ENCODE measurements at places on chromosomes 13 and 19.

- no peak for DNase-seq
Observed at GRCh38 chr13:75181906-75182305, 300.1 kb downstream of the TBC1D4 start.

GRCh38 chr19:48950159-48950558, 4.5 kb upstream of the BAX start:
- no peak for DNase-seq

GRCh38 chr19:38932425-38933179, 1.9 kb downstream of the MRPS12 start:
- DNase-seq, result peak; percentile 62

- DNase-seq, result no peak
Observed at GRCh38 chr19:5166262-5166661, 174.3 kb downstream of the PTPRS start.

- DNase-seq, result no peak
Observed at GRCh38 chr13:100977841-100978240, 303.2 kb upstream of the TMTC4 start.

- peak; percentile 66 for DNase-seq
Observed at GRCh38 chr19:19185853-19186740, 5.9 kb downstream of the BORCS8 start.

- DNase-seq, result peak; percentile 28
Observed at GRCh38 chr13:51902776-51903175, 41.0 kb downstream of the CCDC70 start.

- no peak for DNase-seq
Observed at GRCh38 chr13:97219226-97219625, 2.9 kb upstream of the MBNL2 start.

DNA sequence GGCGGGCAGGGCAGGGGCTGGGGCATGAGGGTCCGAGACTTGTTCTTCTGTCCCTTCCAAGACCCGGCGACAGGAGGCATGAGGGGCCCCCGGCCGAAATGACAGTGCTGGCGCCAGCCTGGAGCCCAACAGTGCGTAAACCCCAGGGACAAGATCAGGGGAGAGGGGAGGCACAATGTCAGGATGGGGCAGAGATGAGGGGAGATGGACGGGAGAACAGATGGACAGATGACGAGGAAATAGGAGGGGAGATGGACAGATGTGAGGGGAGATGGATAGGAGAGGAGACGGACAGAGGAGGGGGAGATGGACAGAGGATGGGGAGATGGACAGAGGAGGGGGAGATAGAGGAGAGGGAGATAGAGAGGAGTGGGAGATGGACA, 518 bp downstream of the FLT3LG start:
- no peak for DNase-seq

- no peak for DNase-seq
Observed at GRCh38 chr13:48748681-48749080, 95.0 kb downstream of the CYSLTR2 start.

DNA sequence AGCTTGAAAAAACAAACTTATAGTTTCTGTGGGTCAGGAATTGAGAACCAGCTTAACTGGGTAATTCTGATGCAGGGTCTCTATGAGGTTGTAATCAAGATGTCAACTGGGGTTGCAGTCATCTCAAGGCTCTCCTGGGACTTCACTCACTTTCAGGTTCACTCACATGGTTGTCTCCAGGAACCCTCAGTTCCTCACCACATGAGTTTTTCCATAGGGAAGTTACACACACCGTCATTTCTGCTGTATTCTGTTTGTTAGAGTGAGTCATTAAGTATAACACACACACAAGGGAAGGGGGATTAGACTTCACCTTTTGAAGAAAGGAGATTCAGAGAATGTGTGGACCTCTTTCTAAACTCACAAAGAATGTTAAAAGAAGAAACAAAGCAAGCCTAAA, 34.9 kb upstream of the MLNR start:
- peak; percentile 5 for DNase-seq

- no peak for DNase-seq
Observed at GRCh38 chr19:38252941-38253691, 3.1 kb downstream of the PPP1R14A start.

DNA sequence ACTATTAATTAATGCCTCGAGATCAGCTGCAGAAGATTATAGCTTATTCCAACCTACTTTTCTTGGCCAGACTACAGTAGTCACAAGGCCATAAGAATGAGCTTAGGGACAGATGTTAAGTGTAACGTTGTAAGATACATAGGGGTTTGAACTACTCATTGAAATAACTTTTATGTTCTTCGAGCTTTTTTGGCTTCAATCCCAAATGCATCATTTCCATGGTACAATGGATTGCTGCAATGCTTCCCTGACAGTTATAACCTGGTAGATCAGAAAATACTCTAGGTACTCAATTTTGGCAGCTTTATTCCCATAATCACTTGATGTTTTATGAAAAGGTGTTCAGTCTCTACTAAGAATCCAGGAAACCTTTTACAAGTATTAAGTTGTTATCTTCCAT, 2216.7 kb upstream of the PCDH20 start:
- DNase-seq, result no peak

- DNase-seq, result no peak
Observed at GRCh38 chr19:46954502-46954992, 65.1 kb upstream of the NPAS1 start.

DNA sequence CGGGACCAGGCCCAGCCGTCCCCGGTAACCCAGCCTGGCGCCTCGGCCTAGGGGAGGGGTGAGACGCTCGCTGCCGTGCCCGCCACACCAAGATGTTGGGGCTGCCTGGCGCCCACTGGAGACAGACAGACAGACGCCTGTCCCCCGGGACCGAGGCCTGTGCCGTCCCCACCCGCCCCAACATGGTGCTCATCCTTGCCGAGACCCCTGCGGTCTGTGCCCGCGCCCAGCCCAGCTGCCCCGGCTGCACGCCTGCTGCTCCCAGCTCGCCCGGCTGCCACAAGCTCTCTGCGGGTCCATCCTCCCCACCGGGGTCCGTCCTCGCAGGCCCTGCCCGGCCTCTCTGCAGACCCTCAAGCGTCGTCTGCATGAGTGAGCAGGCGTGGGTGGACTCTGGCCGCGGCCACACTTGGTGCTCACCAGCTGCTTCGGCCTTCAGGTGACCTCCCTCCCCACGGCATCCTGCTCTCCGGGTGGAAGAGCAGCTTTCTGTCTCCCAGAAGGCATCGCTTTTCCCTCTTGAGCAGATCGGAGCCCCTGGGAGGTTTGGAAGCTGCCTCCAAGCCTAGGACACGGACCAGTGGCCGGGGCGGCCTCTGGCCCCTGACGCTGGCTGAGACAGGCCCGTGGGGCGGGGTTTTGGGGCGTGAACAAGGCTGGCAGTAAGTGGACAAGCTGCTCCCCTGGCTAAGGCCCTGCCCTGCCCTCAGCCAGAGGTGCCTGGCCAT, 6.7 kb upstream of the TMPRSS9 start:
- DNase-seq, result no peak

DNA sequence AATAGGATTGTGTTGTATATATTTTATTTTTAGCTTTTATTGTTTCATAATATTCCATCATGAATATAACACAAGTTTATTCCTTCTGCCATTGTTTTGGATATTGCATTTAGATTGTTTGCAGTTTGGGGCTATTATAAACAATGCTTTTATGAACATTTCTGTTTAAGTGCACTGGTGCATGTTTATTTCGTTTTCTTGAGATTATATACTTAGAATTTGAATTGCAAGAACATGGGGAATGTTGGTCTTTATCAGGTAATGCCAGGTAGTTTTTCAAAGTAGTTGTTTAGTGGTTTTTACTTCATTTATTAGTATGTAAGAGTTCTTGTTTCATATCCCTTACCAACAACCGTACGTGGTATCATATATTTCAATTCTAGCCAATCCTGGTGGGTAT, 4.3 kb downstream of the LSM14A start:
- no peak for DNase-seq

DNA sequence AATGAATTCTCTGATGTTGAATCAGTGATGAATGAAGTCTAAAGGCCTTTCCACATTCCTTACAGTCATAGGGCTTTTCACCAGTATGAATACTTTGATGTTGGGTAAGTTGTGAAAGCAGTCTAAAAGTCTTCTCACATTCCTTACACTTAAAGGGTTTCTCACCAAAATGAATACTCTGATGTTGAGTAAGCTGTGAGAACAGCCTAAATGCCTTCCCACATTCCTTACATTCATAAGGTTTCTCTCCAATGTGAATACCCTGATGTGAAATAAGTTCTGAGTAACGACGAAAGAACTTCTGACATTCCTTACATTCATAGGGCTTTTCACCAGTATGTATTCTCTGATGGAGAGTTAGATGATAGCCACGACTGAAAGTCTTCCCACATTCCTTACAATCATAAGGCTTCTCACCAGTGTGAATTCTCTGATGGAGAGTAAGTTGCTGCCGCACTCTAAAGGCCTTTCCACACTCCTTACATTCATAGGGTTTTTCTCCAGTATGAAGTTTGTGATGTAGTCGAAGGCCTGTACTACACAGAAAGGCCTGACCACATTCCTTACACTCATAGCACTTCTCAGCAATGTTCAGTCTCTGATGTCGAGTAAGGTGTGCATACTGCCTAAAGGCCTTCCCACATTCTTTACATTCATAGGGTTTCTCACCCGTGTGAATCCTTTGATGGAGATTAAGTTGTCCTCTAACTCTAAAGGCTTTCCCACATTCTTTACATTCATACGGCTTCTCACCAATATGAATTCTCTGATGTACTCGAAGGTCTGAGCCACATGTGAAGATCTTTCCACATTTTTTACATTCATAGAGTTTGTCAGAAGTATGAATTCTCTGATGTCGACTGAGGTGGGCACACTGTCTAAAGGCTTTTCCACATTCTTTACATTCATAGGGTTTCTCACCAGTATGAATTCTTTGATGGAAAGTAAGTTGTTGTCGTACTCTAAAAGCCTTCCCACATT, 19.9 kb downstream of the ZFP30 start:
- DNase-seq, result no peak

GRCh38 chr13:98999639-98999952, 21.7 kb upstream of the DOCK9 start:
- DNase-seq, result no peak

- no peak for DNase-seq
Observed at GRCh38 chr19:47313754-47314295, 4.2 kb downstream of the C5AR1 start.

DNA sequence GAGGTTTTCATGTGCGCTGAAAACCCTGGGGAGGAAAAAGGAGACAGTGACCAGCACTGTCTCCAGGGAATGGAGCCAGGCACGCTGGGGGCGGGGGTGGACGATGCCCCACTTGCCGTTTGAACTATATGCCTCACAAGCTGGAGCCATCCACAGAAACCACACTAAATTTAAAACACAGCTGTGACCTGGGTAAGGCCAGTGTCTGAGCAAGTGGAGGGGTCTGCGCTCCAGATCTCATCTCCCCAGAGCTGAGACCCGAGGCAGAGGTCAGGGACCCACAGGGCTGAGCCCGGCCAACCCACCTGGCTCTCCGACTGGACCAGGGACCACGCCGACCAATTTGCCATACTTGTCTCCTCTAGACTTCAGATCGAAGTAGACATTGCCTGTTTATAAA, 23.2 kb downstream of the CARS2 start:
- no peak for DNase-seq

GRCh38 chr19:4547303-4548237, 7.7 kb upstream of the LRG1 start:
- peak; percentile 19 for DNase-seq

DNA sequence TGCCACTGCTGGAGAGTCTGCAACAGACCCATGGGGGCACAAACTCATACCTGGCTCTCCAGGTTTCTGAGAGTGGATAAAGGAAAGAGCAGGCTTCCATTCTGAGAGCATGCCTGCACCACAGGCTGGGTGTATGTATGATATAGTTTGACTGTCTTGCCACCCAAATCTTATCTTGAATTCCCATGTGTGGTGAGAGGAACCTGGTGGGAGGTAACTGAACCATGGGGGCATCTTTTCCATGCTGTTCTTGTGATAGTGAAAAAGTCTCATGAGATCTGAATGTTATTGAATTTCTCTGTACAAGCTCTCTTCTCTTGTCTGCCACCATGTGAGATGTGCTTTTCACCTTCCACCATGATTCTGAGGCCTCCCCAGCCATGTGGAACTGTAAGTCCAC, 50.2 kb downstream of the ERICH6B start:
- DNase-seq, result no peak

DNA sequence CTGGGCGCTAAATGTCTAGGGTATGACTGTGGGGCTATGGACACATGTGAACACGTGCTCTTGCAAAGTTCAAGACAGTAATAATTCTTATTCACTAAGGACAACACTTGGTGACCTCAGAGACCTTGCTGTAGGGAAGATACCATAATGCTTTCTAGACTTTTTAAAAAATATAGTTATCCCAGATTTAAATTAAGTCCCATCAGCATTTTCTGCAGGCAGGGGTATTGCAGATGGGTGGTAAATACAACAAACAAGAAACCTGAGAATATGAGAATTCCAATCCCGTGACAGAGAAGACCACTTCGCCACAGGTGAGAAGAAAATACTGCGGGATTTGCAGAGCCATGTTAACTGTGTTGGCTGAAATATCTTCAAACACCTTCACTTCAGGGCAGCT, 65.2 kb downstream of the SLC15A1 start:
- no peak for DNase-seq

GRCh38 chr19:13985771-13986347, 20.3 kb downstream of the RFX1 start:
- no peak for DNase-seq

DNA sequence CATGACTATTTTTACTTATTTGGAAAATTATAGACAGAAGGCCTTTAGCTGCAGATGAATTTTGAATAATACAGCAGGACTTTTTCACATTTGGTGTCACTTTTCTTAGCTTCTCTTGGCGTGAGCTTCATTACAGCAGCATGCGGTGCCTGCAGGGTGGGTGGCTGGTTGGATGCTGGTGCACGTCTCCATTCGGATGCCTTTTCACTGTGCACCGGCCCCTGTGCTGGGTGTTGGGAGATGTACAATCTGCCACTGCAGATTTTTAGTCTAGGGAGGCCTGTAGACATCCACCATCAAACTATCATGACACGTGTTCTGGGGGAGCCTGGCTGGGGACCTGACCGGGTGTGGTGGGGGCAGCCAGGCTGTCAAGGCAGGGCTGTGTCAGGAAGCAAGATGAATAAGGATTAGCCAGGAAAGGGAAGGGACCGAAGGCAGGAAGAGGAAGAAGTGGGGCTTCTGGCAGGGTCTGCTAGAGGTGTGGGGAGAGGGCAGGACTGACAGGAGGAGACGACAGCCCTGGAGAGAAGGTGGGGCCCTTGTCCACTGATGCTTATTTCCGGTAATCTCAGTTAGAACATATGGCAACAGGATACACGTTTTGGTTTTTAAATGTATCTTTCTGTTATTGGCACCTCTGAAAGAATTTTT, 88.8 kb downstream of the ARHGEF7 start:
- DNase-seq, result no peak

GRCh38 chr13:44276061-44276460, 97.6 kb upstream of the SERP2 start:
- DNase-seq, result no peak

DNA sequence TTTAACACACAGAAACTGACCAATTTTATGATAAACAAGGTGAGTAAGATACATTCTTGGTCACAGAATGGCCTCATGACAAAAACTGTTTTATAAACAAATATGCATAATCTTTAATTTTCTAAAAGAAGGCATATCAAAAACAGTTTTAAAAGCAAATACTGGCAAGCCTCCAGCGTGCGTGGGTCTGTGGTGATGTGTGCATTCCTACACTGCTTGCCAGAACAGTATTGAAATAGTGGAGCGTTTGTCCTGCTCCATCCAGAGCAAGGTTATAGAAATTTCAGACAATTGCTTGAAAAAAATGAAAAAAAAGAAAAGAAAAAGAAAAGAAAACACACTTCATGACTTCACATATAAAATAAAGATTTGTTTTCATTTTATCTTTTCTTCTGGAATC, 140.9 kb downstream of the MZT1 start:
- DNase-seq, result no peak

Data from activated CD4-positive, alpha-beta T cell treated with anti-CD3 and anti-CD28 coated beads, Interleukin-2, Interleukin-4, amounts not matched to agents 100 ng/mL and 50 ng/mL, durations not matched to agents 16 hours and 8 hours (primary cell).